Activated CD8-positive, alpha-beta T cell treated with anti-CD3 and anti-CD28 coated beads, Interleukin-2, amount 10 ng/mL, durations not matched to agents 7 days and 5 days (primary cell): ENCODE measurements at places on chromosomes 11 and 22. TPM values are rescaled to one million over a fixed set of nuclear protein-coding genes. Genes with fewer than 3 reads are reported as not detected.

The KRTAP5-2 gene
- total RNA-seq, result not detected

The MIAT gene
- total RNA-seq, result 23.6 TPM

The KCNE3 gene
- not detected for total RNA-seq

The OR8K5 gene
- not detected for total RNA-seq

The RAB3IL1 gene
- not detected for total RNA-seq

The HTR3A gene
- not detected for total RNA-seq

The OVOL1 gene
- not detected for total RNA-seq

The CADM1 gene
- total RNA-seq, result 0.74 TPM

The SAAL1 gene
- total RNA-seq, result 31.4 TPM

The TAGLN gene
- total RNA-seq, result 2.6 TPM

The SYTL2 gene
- 31.2 TPM for total RNA-seq

The OR10S1 gene
- not detected for total RNA-seq

The CTSF gene
- total RNA-seq, result 0.70 TPM

The PLAAT3 gene
- total RNA-seq, result 10.4 TPM

The ACRV1 gene
- not detected for total RNA-seq

The ZNF280A gene
- total RNA-seq, result not detected

The RPS6KB2 gene
- 64.0 TPM for total RNA-seq

The AAMDC gene
- 13.0 TPM for total RNA-seq

The MS4A2 gene
- total RNA-seq, result not detected

The MMP13 gene
- total RNA-seq, result not detected

The MGAT3 gene
- total RNA-seq, result 9.1 TPM

The DCDC1 gene
- total RNA-seq, result not detected

The PEX16 gene
- 50.0 TPM for total RNA-seq

The C11orf16 gene
- not detected for total RNA-seq

The RIMBP3B gene
- total RNA-seq, result 0.18 TPM

The KCNJ1 gene
- not detected for total RNA-seq

The BBOX1 gene
- not detected for total RNA-seq

The CRYAB gene
- not detected for total RNA-seq

The INS gene
- total RNA-seq, result not detected

The UCP3 gene
- 2.9 TPM for total RNA-seq

The MUC5AC gene
- not detected for total RNA-seq

The PATZ1 gene
- total RNA-seq, result 31.6 TPM

The USP2 gene
- 0.68 TPM for total RNA-seq

The EHF gene
- total RNA-seq, result not detected

The LUZP2 gene
- not detected for total RNA-seq

The OR10D3 gene
- total RNA-seq, result not detected

The CD3E gene
- 530 TPM for total RNA-seq

The MYOD1 gene
- total RNA-seq, result not detected

The SLC7A4 gene
- total RNA-seq, result 0.21 TPM

The RTL10 gene
- total RNA-seq, result 17.0 TPM

The OR10A4 gene
- not detected for total RNA-seq

The SLC37A4 gene
- total RNA-seq, result 26.6 TPM

The APOL1 gene
- 37.4 TPM for total RNA-seq

The LIF gene
- total RNA-seq, result 569 TPM

The LINC01488 gene
- total RNA-seq, result not detected

The DERL3 gene
- 10.0 TPM for total RNA-seq

The DSCAML1 gene
- 0.37 TPM for total RNA-seq

The RFPL2 gene
- total RNA-seq, result not detected

The MYRF gene
- total RNA-seq, result 2.8 TPM

The ARL14EP gene
- 27.3 TPM for total RNA-seq

The APOC3 gene
- total RNA-seq, result not detected
